ENCODE measurements at places on chromosomes 5 and 9.
A peak's percentile ranks its signal among the peaks of the same experiment; 100 is the strongest.

DNA sequence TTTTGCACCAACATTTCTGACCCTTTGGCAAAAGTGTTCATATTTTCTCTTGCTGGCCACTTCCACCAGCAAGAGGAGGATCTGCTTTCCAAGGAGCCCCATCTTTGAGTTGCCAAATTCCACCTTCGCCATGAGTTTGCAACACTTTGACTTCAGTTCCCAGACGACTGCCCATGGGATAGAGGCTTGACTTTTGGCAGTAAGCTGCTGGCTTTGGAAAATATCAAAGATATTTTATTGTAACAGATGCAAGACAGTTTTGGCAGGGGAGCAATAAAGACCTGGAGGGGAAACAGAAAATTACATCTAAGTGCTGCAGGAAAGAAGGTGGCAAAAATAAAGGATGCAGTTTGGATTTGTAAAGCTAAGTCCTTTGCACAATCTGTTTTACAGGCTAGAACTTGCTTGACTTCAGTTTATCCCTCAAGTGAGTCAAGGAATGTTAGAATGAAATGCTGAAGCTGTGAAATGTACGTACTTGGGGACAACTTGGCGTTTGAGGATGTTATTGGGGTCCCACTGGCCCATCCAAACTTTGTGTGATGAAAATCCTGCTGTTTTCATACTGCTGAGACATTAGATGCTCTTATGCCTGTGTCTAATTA lies 232.9 kb downstream of the GOLPH3 start:
- no peak for DNase-seq

DNA sequence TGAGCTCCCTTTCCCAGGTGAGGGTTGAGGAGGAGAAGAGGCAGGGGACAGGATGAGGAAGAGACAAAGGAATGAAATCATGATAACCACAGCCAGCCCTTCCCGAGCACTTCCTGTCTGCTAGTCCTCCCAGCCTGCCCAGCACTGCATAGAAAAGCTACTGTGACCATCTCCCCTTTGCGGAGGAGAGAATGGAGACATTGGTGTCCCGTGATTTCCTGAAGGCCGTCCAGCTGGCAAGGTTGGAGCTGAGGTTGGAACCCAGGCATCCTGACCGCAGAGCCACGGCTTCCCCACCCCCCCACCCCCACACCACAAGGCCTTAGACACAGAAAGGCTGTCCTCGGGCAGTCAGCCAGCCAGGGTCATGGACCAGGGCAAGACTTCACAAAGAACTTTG lies 131.1 kb upstream of the ICE1 start:
- DNase-seq = no peak

DNA sequence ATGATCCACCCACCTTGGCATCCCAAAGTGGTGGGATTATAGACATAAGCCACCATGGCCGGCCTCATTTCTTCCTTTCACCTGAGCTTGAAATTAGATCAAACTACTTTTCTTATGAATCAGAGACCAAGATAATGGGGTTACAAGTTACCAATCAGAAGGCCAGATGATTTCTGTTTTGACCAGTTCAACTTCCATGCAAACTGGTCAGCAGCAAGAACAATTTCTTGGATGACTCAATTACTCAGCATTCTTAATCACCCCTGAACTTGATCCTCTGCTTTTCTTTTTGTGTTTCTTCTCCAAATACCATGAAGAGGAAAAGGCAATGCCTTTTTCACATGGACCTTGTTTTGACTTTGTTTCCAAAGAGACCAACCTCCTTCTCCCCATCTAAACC lies 10.0 kb upstream of the PLIN2 start:
- DNase-seq = no peak

GRCh38 chr5:10642367-10642766 lies 78.5 kb downstream of the ANKRD33B start:
- DNase-seq = no peak

DNA sequence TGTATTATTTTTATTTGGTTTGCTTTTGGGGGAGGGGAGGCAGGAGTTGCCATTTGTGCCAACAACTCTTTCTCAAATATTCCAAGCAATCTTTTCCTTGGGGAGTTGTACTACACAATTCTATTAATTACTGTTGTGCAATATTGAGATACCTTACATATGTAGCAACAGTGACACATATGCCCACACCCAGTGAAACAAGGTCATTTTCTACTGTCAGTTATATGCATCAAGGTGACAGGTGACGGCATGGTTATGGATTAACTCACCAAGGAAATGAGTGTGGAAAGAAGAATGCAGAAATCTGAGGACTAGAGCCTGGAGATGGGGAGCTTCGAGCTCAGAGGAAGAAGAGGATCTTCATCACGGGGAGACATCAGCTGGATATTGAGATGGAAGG lies 17.9 kb upstream of the MSMP start:
- DNase-seq = no peak

DNA sequence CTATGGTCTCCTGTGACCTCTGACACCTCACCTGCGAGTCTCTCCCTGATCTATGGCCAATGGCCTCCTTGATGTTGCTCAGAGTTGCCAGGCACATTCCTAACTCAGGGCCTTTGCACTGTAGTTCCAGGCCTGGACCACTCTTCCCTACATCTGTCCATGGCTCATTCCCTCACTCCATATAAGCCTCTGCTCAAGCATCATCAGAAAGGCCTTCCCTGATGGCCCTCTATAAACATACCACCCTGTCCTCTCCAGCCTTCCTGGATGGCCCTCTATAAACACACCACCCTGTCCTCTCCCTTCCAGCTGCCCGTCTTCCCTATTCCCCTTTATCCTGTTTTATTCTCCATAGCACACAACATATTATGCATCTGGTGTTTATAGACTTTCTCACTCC lies 102.8 kb downstream of the GTF3C4 start:
- DNase-seq = no peak

DNA sequence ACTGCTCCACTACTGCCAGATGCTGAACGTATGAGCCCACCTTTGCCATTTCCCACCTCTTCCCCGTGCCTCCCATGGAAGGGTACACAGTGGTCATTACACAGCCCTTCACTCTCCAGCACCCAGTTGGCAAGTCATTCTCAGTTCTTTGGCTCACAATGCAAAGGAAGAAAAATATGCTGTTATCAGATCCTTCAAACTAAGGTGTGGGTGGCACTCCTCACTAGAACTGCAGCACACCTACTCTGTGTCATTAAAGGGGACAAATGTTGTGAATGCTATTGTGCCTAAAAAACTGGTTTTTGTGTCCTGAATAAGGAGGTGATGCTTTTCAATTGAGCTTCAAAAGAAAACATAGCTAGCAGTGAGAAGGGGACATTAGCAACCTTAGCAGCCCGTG lies 183.1 kb upstream of the SNX2 start:
- DNase-seq = no peak

GRCh38 chr9:91727316-91727861 lies 222.6 kb downstream of the ROR2 start:
- DNase-seq = peak; percentile 57

- DNase-seq = peak; percentile 83
Observed at GRCh38 chr9:126523611-126524111, 90.1 kb upstream of the LMX1B start.

- DNase-seq = no peak
Observed at GRCh38 chr5:161278739-161279660, 267.5 kb downstream of the GABRB2 start.

GRCh38 chr5:40515476-40515875 lies 164.2 kb upstream of the PTGER4 start:
- DNase-seq = no peak

DNA sequence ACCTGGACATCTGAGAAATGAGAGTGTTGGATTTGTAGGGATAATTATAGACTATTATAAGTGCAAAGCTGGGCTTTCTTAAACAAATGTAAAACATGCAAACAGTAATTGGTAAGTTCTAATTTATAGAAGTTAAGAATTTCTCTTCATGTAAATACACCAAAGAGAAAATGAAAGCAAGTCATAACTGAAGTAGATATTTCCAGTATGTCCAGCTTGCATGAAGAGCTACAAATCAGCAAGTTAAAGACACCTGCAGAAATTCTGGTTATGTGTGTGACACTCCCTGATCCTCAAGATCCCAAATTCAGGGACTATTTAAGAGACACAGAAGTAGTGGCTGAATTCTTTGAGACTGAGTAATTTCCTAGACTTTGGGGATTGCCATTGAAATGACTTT lies 308.9 kb downstream of the TLE4 start:
- DNase-seq = peak; percentile 28

DNA sequence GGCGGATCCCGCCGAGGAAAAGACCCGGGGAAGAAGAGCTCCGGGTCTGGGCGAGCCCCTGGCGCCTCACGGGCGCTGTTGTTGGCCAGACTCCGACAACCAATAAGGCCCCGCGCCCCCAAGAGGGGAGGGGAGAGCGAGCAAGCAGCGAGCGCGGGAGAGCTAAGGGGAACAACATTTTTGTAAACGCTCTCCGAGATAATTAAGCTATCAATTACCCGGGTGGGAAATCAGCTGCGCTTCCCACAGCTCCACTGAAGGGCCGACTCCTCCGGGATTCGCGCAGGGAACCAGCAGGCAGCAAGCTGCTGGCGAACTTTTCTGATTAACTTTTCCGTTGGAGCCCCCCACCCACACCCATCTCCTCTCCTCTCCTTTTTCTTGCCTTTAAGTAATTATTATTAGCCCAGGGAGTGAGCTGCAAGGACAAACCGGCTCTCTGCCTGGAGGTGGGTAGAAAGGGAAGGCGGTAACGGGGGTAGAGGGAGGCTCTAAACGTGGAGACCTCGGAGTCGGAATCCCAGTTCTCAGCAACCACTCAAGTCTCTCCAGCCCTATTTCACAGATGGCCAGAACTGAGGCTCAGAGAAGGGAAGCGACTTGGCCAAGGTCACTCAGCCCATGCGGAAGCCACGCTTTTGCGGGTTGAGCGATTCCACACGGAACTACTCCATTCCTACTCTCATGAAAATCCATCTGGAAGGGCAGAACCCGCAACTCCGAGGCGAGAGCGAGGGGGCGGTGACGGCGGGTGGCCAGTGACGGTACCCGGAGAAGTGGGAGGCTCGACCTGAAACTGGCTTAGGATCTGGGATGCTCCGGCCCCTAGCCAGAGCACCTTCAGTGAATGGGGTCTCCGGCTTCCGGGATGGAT lies 1.3 kb downstream of the ASTN2 start:
- DNase-seq = no peak

DNA sequence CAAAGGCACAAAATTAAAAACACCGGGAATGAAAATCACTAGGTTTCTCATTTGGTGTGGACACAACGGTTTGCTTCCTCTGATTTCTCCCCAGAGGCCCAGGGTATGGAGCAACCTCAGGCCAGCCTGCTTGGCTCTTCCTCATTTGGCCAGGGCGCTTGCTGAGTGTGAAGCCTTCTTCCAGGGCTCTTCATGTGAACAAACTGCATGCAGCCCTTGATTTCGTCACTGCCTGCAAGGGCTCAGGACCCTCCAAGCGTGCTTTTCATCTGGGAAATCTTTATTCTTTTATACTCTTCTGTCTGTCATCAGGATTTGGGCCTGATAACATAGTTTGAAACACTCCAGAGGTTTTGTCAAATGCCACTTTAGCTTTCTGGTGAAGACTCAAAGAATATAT lies 122.6 kb upstream of the KLF4 start:
- peak; percentile 88 for DNase-seq

DNA sequence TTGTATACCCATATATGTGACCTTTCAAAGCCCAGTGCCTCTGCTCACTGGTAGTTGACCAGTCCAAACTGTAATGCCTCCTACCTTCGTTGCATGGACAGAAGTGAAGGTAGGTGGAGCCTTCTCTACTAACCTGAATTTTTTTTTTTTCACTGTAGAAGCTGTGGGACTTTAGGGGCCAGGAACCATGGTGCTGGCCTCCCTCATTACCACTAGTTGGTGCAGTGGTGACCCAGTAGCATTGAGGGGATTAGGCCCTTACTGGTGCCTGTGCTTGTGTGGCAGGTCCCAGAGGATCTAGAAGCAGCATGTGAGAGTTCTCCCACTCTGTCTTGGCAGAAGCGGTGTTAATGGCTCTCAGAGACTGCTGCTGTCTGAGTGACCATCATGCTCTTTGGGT lies 2.3 kb downstream of the RALGPS1 start:
- DNase-seq = no peak

DNA sequence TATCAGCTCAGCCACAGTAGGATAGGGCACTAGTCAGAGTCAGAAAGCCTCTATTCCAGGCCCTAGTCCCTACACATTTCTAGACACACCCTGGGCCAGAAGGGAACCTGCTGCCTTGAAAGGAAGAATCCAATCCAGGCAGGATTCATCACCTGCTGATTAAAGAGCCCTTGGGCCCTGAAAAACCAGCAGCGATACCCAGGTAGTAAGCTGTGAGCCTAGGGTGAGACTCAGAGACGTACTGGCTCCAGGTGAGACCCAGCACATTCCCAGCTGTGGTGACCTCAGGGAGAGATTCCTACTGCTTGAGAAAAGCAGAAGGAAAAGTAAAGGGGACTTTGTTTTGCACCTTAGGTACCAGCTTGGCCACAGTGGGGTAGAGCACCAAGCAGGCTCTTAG lies 4.7 kb downstream of the CCIN start:
- DNase-seq = no peak

Measured in suppressor macrophage treated with lipopolysaccharide for 4 hours (primary cell).